Fibroblast of skin of right quadriceps (primary cell): ENCODE measurements at places on chromosomes 13 and 19.
A peak's percentile ranks its signal among the peaks of the same experiment; 100 is the strongest.

- no peak for DNase-seq
Measured at GRCh38 chr19:51824281-51825005, 29.5 kb downstream of the FPR3 start.

GRCh38 chr19:7559102-7559501 is 23.6 kb downstream of the PNPLA6 start:
- no peak for DNase-seq

- no peak for DNase-seq
Measured at GRCh38 chr19:16266586-16266942, 58.1 kb upstream of the KLF2 start.

- no peak for DNase-seq
Measured at GRCh38 chr13:105087945-105088344, 1447.5 kb downstream of the EFNB2 start.

- no peak for DNase-seq
Measured at GRCh38 chr19:16125737-16126495, 14.2 kb downstream of the RAB8A start.

DNA sequence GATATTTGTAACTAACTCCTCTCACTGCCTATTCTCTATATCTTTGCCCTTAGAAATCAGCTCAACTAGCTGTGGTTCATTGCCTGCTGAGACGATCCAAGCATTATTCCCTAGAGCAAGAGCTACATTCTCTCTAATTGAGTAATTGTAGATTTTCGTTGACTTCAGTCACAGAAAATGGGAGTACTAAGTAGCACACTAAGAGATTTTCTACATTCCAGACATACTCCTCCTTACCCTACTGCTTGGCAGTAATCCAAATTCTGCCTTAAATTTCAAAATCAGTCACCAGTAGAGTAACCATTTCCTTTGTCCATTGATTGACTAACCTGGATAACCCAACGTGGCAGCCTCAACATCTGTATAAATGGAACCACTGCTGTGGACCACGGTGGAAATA is 1786.8 kb downstream of the SLITRK5 start:
- peak; percentile 81 for DNase-seq

- peak; percentile 54 for DNase-seq
Measured at GRCh38 chr13:113034451-113035212, 65.6 kb downstream of the MCF2L start.

DNA sequence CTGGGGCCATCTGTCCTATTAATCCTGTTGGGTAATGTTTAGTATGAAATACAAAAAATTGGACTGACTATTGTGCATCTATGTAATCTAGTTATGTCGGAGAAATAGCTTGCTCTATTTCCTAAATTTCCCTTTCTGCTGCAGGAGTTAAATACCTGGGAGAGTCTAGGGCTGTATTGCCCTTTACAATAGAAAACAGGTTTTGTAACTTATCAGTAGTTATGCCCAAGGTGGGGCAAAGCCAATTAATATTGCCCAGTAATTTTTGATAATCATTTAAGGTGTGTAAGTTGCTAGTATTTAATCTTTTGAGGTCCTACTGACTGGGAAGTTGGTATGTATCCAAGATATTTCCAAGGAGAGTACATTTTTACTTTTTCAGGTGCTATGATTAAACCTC is 838.1 kb downstream of the DACH1 start:
- no peak for DNase-seq

DNA sequence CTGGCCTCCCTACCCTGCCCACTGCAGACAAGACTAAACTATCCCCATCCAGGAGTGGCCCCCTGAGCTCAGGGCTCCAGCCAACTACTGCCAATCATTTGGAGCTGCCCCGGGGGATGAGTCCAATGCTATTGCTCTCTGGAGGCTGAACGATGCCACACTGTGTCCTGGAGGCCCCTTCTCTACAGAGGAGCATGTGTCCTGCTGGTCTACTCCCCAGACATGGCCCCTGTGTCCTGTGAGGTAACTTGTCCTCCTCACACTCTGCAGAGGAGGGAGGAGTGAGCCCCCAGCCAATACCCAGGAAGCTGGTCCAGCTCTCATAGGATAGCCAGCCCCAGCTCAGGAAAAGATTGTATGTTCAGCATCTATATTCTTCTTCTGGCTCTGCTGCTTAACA is 159.1 kb upstream of the GPR12 start:
- DNase-seq, result no peak

DNA sequence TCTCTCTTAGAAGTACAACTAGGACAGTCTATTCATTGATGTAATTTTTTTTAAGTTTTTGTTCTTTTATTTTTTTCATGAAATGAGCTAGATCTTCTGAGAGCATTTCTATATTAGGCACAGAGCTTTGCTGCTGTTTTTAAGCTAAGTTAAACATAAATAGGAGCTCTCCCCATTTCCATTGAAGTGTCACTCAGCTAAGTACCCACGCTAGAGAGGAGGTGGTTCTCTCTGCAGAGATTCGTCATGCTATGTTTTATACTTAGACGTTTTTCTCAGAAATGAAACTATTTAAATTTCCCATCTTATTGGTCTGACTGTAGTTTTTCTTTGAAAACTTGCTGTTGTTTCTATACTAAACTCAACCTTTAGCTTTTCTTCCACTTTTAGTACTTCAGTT is 271.5 kb downstream of the PCDH9 start:
- DNase-seq, result no peak

DNA sequence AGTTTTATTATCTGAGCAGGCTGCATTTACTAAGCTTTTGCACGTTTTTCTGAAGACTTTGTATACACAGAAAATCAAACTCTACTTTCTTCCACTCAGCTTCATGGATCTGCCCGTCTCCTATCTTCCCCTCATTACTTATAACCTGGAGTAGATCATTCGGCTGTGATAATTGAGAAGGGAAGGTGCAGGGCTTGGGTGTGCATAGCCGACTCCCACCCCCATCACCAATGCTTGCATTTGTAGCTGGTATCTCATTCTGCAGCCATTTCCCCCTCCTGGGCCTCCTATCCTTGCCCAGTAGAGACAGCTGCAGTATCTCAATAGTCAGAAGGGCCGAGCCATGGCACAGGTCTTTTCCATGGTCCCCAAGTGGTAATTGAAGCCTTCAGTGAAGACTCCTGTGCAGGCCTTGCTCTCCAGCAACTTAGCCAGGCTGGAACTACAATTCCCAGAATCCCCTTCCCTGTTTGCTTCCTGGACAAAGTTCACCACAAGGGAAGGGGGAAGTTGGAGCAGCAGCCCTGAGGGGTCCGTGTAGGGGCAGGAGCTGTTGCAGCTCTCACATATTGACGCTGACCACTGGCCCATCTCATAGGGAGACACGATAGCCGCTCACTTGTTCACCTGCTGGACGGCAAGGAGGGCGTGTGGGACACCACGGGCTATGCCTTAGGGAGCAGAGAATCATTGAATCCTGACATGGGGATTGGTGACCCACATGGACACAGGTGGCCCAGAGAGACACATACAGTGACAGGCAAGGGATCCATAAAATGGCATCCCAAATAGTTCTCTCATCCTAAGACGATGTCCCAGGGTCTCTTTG is 2.1 kb upstream of the SIGLEC8 start:
- no peak for DNase-seq

GRCh38 chr13:28052945-28053344 is 47.4 kb downstream of the FLT3 start:
- DNase-seq, result no peak

GRCh38 chr19:1560286-1560882 is 7.7 kb downstream of the MEX3D start:
- DNase-seq, result no peak

GRCh38 chr13:68145852-68146251 is 915.7 kb upstream of the PCDH9 start:
- no peak for DNase-seq

GRCh38 chr19:35115177-35115951 is at the start of gene FXYD3:
FXYD3 (plus strand) TSS chr19:35115823; CDS start chr19:35119377, 3,554 bp downstream.
- DNase-seq, result no peak

- DNase-seq, result peak; percentile 3
Measured at GRCh38 chr13:102769679-102770078, 3.9 kb downstream of the TEX30 start.

DNA sequence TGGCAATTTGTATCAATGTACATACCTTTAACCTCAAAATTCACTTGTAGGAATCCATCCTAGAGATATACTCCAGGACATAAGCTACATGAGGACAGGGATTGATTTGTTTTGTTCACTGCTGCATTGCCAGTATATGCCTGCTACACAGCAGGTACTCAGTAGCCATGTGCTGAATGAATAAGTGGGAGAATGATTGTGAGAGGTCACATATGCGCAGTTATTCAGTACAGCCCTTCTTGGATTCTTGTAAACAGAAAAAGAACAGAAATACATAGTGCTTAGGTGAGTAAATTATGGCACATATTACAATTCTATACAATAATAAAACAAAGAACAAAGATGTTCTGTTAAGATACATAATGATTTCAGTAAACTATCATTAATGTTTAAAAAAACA is 133.3 kb downstream of the RNF17 start:
- DNase-seq, result no peak
